Vagina (tissue), 2 donors: ENCODE measurements at places on chromosomes 6 and 20. TPM values are rescaled to one million over a fixed set of nuclear protein-coding genes. Genes with fewer than 3 reads are reported as not detected.
A peak's percentile ranks its signal among the peaks of the same experiment; 100 is the strongest.

Gene PHACTR1
- total RNA-seq, result 0.49 TPM

DNA sequence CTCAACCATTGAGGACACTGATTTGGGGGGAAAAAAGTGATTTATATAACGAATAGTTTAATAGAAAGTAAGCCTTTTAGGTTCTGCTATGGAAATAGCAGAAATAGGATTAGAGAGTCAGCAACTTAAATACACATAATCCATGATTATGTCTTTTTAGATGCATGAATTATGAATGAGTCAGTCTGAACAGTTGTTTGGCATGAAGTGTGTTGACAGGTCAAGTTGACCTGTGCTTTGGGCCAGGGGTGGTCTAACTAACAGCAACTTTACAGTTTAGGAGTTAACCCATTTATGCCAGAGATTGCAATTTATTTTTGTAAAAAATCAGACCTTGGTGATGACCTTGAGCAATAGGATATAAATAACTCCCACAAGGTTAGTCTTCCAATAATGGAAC is 191.3 kb downstream of the MTFR2 start:
- no peaks in the 10 kb centered on the region for H3K36me3 ChIP-seq
- DNase-seq, result no peak
- no peak overlapping the region for H3K4me3 ChIP-seq
- peaks cover 31% of the 10 kb centered on the region for H3K4me1 ChIP-seq
- H3K27ac ChIP-seq, result no peak overlapping the region

- DNase-seq, result no peak
- H3K36me3 ChIP-seq, result no peaks in the 10 kb centered on the region
- H3K27ac ChIP-seq, result no peak overlapping the region
- H3K4me1 ChIP-seq, result peaks cover 5% of the 10 kb centered on the region
- H3K4me3 ChIP-seq, result no peak overlapping the region
Observed at GRCh38 chr6:107635057-107635515, 145.2 kb downstream of the SOBP start.

Gene ULBP1
- total RNA-seq, result not detected

DNA sequence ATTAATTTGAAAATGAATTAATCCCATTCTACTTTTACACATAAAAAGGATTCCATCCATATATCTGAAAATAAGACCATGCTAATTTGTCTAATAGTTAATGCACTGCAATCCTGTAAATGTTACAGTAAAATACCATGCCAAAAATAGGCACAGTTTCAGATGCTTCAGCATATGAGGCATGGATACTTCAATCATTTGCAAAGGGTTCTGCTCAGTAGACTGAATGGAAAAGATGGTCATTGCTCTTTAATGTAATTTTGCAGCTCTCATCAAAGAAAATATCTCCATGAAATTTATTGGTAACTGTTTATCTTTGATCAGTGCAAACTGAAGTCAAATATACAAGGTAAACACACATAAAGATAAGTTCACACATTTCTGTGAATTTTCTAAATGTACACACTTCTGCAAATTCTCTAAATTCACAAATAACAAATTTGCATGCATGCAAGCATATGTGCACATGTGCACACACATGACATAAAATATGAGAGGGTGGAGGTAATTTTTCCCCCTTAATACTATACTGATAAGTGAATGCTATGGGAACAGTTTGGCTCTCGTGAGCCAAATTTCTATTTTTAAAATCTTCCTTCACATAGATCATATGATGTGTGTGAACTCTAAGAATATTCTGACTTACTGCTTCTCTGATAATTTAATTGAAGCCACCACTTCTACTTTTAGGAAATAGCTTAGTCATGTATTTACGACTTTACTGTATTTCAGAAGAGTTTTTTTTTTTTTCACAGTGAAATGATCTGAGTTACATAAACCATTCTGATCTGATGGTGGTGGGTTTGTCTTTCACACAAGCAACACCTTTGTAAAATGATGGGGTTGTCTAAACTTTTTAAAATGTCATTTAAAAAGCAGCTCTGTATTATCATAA is 996.8 kb upstream of the CITED2 start:
- no peak overlapping the region for H3K4me3 ChIP-seq
- DNase-seq, result no peak
- H3K27ac ChIP-seq, result no peak overlapping the region

Gene GSTA3
- total RNA-seq, result not detected

DNA sequence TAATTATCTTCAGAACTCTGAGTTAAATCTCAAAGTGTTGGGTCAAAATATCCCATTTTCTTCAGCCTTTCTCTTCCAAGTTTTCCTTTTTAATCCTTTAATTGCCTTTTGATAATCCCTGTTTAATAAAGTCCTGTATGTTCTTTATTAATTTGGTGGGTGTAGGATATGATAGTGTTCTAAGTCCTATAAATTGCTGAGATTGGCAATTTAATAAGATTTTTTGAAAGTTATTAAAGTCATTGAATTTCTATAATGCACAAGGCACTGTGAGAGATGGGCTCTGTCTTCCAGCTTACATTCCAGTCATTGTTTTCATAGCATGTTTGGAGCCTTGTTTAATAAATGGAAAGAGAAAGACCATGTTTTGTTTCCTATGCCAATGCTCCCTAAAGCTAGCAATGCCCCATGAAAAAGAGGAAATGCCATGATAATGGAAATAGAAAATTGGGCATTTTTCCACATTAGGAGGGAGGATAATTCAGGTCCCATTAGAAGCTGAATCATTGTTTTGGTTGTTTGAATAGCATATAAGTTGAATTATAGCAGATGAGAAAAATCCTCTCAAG is 404.8 kb downstream of the CD109 start:
- H3K36me3 ChIP-seq, result no peaks in the 10 kb centered on the region
- H3K27ac ChIP-seq, result no peak overlapping the region
- no peak for DNase-seq
- H3K4me1 ChIP-seq, result no peaks in the 10 kb centered on the region

GRCh38 chr6:117270843-117271507 is 5.6 kb downstream of the VGLL2 start:
- H3K4me1 ChIP-seq, result peaks cover 14% of the 10 kb centered on the region
- peak overlapping the region; percentile 42 for H3K4me3 ChIP-seq
- H3K36me3 ChIP-seq, result no peaks in the 10 kb centered on the region
- peaks cover 3% of the 10 kb centered on the region for H3K27me3 ChIP-seq

Gene BPIFB2
- total RNA-seq, result not detected

- H3K27me3 ChIP-seq, result no peaks in the 10 kb centered on the region
- no peak within 1 kb of the TSS for H3K4me3 ChIP-seq
- DNase-seq, result no peak
- no peak within 1 kb of the TSS for H3K27ac ChIP-seq
- H3K36me3 ChIP-seq, result no peaks in the 10 kb centered on the region
Observed at GRCh38 chr6:73394577-73395354, at the start of gene DDX43. Gene DDX43, plus strand, starts transcription at chr6:73394828. Its CDS starts 78 bp downstream, at chr6:73394906.

GRCh38 chr6:155466539-155466938 is 10.9 kb upstream of the NOX3 start:
- H3K36me3 ChIP-seq, result no peaks in the 10 kb centered on the region
- no peak for DNase-seq
- no peak overlapping the region for H3K27ac ChIP-seq
- no peaks in the 10 kb centered on the region for H3K4me1 ChIP-seq
- H3K27me3 ChIP-seq, result no peaks in the 10 kb centered on the region

Gene FAM83C
- 16.9 TPM for total RNA-seq

- no peak for DNase-seq
- no peaks in the 10 kb centered on the region for H3K27me3 ChIP-seq
- H3K36me3 ChIP-seq, result no peaks in the 10 kb centered on the region
- no peaks in the 10 kb centered on the region for H3K4me1 ChIP-seq
Observed at GRCh38 chr20:20207872-20208271, 155.5 kb downstream of the CFAP61 start.

DNA sequence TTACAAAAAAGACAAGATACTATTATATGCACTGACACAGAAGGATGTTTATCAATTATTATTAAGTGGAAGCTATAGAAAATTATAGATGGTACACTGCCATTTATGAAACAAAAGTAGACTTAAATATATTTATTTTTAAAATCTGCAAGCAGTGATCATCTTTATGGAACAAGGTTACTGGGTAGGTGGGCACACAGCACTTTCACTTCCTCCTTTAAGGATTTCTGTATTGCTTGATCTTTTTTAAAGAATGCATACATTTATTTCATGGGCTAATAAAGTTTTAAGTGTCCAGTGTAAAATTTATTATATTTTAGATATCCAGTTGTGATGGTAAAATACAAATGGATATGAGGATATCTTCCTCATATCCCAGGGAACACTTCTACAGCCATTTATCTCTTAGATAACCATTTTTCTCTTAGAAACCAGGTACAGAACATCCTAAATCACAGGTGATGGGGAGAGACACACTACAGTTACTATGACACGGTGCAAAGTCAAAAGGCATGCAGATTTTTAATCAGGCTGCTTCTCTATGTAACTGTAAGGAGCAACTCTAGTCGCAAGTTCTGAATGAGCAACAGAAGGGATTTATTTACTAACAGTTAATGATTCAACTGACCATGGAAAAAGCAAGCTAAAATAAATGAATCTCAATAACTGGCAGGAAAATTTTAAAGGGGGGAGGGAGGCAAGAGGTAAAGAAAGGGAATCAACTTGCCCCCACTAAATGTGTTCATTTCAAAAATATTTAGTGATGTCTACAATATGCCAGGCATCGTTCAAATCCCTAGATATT is 2.2 kb downstream of the FBXL4 start:
- no peak overlapping the region for H3K27ac ChIP-seq
- peaks cover 26% of the 10 kb centered on the region for H3K4me1 ChIP-seq
- H3K4me3 ChIP-seq, result no peak overlapping the region
- no peaks in the 10 kb centered on the region for H3K27me3 ChIP-seq
- no peak for DNase-seq

Gene CITED2
- total RNA-seq, result 132 TPM

Gene SMPDL3A
- 44.7 TPM for total RNA-seq

DNA sequence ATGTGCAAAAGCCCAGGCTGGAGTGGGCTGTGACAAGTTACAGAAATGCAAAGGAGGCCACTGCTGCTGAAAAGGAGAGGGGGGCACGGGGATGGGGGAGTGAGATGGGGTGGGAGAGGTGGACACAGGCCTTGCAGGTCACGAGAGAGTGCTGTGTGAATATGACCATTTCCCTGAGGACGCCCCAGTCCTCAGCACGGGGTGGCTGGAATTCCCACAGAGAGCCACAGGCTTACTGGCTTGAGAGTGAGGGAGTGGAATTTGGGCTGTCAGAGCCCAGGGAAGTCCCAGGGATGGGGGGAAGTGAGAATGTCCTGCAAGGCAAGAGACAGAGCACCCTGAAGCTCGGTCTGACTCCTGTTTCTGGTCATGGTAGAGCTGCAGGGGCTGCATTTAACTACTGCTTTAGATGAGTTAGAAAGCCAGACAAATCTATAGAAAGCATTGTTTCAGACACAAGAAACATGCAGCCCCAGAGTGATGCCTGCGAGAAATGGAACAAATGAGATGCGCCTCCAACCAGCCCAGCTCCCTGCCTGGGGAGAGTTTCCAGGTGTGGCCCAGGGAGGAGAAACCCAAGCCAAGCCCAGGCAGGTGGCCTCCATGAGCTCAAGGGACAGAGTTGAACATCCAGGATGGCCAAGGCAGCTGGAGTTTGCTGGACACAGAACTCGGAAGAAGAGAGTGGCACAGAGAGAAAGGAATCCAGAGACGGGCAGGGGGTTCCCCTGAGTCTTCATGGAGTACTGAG is 30.5 kb downstream of the NPEPL1 start:
- H3K27me3 ChIP-seq, result no peaks in the 10 kb centered on the region
- no peak overlapping the region for H3K4me3 ChIP-seq
- no peaks in the 10 kb centered on the region for H3K4me1 ChIP-seq
- H3K27ac ChIP-seq, result no peak overlapping the region
- DNase-seq, result peak; percentile 72

DNA sequence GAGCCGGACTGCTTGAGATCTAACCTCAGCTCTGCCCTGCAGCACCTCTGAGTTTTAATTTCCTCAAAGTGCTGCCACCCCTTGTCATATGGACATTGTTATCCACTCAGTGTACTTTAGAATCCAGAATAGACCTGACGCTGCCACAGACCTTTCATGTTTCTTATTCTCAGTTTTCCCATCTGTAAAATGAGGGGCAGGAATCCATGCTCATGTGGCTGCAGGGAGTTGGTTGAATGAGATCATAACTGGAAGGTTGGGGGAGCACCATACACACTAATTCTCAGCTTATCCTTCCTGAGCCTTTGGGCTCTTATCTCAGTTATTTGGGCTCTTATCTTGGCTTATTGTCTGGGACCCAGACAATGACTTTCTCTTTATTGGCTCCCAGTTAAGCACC is 2.3 kb downstream of the PABPC1L start:
- no peak overlapping the region for H3K27ac ChIP-seq
- H3K4me1 ChIP-seq, result peaks cover 17% of the 10 kb centered on the region
- no peak for DNase-seq
- H3K36me3 ChIP-seq, result no peaks in the 10 kb centered on the region

- no peak overlapping the region for H3K27ac ChIP-seq
- H3K36me3 ChIP-seq, result no peaks in the 10 kb centered on the region
- no peak for DNase-seq
- H3K4me3 ChIP-seq, result no peak overlapping the region
- H3K27me3 ChIP-seq, result no peaks in the 10 kb centered on the region
- no peaks in the 10 kb centered on the region for H3K4me1 ChIP-seq
Observed at GRCh38 chr6:116945809-116946208, 68.8 kb downstream of the RFX6 start.

Gene TOX2
- 5.2 TPM for total RNA-seq

Gene KCNB1
- total RNA-seq, result 2.0 TPM

DNA sequence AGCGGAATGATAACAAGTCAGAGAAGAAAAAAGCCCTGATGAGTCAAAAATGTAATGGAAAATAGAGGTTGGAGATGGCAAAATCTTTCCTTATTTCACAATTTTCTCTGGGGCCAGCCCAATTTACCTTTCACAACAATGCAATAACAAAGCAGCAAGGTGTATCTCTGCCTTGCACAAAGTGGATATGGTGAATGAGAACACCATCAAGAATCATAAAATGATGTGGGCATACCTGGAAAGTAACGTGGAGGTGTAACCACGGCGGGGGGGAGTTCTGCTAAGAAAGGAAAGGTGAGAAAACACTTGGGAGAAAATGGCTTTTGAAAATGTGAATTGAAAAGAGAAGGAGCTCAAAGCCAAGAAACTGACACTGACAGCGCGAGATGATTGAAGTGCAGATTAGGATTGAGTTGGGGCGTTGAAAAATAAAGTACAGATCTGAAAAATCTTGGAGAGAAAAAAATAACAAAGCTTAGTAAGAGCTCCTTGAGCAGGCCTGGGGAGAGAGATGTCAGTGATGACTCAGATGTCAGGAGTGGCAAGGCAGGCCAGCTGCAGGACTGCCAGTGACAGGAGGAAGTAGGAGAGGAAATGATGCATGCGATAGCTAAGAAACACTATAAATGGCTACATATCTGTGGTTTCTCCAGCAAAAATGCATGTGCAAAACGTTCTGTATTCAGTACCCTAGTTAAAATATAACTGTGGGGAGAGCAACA is 26.2 kb downstream of the ARHGAP18 start:
- H3K27ac ChIP-seq, result peak overlapping the region; percentile 94
- no peaks in the 10 kb centered on the region for H3K36me3 ChIP-seq
- no peak overlapping the region for H3K4me3 ChIP-seq
- H3K4me1 ChIP-seq, result peaks cover 62% of the 10 kb centered on the region
- H3K27me3 ChIP-seq, result no peaks in the 10 kb centered on the region
- no peak for DNase-seq

Gene SLC13A3
- total RNA-seq, result 1.2 TPM

Gene LAMA4
- total RNA-seq, result 56.5 TPM
